ENCODE measurements at places on chromosomes 2 and 18.

DNA sequence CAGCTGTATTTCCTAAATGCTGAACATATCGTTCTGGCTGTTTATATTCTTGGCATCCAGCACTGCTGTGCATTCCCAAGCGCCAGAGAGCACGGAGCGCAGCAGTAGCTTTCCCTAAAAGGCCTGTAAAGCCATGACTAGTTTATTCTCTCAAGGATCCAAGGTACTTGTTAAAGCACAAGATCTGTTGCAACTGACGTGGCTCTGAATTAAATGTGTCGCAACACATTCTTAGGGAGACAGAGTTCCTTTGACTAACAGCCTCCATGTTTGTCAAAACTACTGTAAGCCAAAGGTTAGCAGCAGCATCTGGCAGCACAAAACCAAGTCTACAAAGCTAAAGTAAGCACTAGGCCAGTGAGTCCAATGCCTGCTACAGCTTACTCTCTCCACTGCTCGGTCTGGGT, 188.6 kb upstream of the FN1 start:
- DNase-seq: no peak

DNA sequence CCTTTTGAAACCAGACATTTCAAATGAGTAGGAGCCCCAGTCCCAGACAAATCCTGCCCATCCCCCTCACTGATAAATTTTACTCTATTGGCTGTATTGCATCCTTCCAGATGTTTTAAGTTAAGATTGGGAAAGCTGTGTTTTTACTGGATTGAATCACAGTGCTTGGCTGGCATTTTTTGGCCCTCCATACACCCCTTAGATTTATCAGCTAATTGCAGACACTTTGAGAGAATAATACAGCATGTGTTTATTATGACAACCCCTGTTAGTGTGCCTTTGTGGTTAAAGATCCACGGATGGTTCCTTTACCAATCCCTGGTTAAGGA, 74.9 kb downstream of the ANTXR1 start:
- DNase-seq: no peak

- DNase-seq: no peak
Measured at GRCh38 chr18:75204269-75204731, 4.6 kb downstream of the PTGR3 start.

GRCh38 chr2:290090-290722, 2.3 kb upstream of the ALKAL2 start:
- no peak for DNase-seq

GRCh38 chr2:121034551-121034950, 250.5 kb downstream of the TFCP2L1 start:
- no peak for DNase-seq

- DNase-seq: no peak
Measured at GRCh38 chr2:38301969-38302702, 74.9 kb downstream of the ATL2 start.

- DNase-seq: no peak
Measured at GRCh38 chr2:49567021-49567420, 412.7 kb upstream of the FSHR start.

Measured in SK-N-MC (cell line).